HCT116 (cell line): ENCODE measurements at places on chromosomes 6 and 20.

DNA sequence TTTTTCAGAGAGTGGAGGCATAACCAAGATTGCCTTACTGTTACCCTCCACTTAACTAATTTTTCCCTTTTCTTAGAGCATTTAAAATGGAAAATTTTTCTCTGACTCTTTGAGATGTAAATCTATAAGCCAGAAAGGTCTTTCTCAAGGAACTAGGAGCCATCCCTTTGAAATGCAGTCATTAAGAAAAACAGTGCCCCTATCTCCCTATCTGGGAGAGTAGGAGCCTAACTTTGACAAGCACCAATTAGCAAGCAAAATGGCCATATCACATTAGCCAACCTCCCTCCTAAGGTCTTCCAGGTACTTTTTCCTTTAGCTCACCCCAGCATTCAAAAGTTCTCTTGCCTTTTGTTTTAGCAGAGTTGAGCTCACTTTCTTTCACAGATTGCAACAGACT, 570.5 kb downstream of the EPHA7 start:
- DNase-seq = no peak

DNA sequence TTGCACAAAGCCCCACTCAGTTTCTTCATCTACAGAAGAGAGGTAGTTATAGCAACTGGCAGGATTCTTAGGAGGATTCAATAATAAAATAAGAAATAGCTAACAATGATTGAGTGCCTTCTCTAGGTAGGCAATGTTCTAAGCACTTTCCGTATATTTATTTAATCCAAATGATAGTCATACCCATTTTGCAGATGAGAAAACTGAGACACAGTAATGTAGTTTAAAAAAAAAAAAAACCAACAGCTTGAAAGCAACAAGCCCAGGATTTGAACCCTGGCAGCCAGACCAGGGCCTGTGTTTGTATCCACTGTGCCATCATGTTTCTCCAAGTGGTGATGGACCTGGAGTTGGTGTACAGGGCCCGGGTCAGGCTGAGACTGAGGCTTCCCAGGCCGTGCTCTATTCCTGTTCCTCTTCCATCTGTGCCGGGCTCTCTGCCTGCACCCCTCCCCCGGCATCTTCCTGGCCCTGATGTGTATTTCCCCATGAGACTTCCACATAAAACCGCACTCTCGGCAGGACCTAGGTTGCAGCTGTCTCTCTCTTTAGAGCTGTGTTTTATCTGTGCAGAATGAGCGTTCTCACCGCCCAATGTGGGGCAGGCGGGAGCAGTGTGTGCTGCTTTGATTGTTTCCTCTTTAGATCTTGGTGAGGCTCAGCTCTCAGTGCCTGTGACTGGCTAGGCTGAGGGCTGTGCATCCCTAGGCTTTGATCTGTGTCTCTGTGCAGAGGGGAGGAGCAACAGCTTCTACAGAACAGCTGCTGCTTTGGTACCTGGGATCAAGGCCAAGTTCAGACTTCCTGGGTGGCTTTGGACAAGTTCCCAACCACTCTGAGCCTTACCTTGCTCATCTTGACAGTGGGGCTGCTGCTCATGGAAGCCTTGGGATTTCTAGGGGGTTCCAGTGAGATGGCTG, 49.5 kb downstream of the TOX2 start:
- DNase-seq = no peak

- peak; percentile 100 for DNase-seq
Observed at GRCh38 chr6:27838058-27838944, 73.9 kb downstream of the OR2B2 start.

DNA sequence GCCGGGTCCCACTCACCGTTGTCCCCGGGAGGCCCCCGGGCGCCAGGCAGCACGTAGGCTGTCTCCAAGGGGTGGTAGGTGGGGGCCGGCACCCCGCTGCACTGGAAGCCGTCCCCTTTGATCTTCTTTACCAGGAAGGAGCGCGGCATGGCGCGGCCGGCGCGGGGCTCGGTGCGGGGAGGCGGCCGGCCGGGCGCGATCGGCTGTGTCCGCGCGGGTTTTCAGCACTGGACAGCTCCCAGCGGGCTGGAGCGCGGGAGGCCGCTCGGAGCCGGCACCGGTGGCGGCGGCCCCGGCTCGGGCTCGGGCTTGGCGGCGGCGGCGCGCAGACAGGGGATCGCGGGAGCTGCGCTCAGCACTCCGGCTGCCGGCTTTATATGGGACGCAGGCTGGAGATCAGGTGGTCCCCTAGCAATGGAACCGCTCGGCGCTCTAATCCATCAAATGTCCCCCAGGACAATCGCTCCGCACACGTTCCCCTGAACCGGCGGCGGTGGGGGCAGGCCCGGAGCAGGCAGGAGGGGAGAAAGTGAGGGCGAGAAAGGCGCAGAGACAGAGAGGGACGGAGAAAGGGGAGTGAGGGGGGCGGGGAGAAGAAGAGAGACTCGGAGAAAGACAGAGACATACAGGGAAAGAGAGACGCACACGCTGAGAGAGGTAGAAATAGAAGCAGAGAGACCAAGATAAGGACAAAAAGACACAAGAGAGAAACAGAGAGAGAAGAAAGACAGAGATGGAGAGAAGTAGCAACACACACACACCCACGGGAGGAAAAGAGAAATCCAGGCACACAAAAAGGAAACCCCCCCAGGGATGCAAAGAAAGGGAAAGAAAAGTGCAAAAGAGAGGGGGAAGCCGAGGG, at the start of gene SCRT2:
Gene SCRT2, minus strand, starts transcription at position 350 of the 862 bp plus-strand sequence. Its CDS starts 201 bp downstream, at position 149.
- DNase-seq = no peak

DNA sequence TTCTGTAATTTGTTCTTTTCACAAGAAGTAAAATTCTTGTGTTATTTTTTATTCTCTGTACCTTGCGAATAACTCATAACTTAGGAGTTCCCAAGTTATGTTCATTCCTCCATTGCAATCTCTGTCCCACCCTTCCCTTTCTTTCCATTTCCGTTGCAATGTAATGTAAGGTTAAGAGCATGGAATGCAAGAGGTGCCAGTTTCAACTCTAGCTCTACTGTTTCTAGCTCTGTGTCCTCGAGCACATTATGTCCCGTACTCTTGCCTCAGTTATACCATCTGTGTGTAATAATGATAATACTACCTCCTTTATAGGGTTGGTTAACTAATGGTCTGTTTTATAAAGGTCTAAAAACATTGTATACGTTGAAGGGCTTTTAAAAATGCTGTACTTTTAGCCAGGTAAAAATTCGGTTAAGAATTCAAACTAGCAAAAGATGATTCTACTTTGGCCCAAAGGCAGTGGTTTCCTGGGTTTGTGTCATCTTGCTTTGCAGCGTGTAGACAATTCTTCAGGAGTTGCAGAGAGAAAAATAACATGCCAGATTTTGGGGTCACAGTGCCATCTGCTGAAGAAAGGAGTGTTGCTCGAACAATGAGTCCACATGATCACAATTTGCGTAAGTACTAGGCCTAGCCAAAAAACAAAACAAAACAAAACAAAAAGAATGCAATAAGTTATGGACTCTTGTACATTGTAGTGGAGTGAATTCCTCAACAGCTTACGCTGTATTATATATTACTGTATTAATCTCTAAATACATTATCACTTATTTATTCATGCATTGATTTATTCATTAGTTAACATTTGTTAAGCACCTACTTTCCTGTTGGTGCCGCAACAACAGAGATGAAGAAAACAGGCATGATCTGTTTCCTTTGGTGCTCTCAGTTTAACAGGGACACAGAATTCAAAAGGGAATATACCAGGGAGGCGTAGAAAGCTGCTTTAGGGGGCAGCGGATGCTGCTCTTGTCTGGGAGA, 10.0 kb upstream of the PFDN4 start:
- no peak for DNase-seq

DNA sequence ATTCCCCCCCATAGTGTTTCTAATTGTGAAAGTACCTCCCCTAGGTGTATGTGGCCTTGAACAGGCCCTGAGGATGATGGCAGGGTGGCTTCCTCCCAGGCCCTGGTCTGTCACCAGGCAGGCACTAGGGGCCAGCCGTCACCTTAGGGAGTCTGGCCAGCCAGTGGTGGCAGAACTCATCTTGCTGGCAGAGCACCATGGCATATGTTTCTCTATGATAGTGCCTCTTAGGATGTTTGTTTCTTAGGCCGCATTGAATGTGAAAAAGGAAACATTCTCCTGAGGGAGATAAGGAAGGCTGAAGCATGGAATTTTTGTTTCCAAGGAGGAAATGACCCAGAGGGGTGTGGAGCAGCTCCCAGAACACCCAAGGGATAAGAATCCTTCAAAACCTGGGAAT, 45.2 kb upstream of the KLHL31 start:
- no peak for DNase-seq

DNA sequence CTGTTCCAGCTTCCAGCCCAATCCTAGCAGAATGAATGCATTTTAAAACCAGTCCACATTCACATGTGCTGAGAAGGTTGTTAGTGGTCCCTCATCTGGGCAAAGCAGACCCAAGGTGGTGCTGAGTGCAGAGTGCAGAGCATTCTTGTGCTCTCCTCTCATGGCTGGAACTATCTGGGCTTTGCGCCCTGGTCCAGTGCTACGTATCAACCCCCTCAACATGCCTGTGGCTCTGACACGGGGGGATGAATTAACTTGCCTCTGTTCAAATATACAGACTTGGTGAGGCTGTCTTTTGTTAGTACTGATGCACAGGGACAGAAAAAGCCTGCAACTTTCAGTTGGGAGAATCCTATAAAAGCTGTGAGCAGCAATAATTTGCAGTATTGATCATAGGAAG, 42.5 kb downstream of the PANK2 start:
- DNase-seq = no peak

- no peak for DNase-seq
Observed at GRCh38 chr20:62831854-62832211, 15.0 kb downstream of the COL9A3 start.

GRCh38 chr6:161721511-161721910, 447.6 kb upstream of the AGPAT4 start:
- no peak for DNase-seq

GRCh38 chr6:20464041-20464440, 62.4 kb downstream of the E2F3 start:
- no peak for DNase-seq

DNA sequence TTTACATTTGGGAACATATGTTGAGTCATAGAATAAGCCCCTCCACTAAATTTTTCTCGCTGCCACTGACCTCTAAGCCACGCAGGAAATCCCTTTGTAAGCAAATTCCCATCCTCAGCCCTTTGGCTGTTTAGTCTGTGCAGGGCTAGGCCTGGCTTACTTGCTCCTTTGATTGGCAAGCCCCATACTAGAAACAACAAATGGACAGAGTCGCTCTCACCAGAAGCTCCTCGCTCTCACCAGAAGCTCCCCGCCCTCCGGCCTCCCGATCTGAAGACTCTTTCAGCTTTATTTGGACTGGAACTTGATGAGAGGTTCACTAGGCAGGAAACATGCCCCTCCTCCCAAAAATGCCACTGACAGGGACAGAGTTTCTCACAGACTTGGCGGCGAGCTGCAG, 149.2 kb upstream of the EXOC2 start:
- no peak for DNase-seq

DNA sequence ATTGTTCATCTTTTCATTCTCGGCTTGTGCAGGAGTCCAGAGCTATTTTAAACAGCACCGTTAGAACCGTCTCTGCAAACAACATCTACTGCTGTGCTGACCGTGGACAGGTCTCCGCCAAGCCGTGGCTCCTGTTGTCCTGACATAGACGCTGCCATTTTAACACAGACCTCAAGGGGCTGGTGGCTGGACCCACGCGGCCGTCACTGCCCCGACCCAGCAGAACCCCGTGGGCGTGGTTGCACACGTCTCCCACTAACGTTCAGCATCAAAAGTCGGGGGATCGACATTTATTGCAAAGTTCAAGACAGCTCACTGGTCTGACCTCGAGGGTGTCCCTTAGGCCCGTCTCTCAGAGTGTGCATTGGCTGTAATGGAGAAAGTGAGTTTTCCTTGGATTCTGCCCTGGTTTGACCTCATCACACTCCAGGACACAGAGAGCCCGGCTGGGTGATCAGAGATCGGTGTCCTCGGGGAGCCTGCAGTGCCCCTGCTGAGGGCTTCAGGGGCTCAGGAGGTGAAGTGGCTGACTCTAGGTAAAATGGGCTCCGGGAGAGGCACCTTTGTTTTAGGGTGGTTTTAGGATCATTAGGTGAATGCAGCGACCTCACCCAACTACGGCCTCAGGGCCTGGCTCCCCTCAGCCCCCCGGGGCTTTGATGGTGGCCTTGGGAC, 363.2 kb downstream of the THBS2 start:
- DNase-seq = no peak

DNA sequence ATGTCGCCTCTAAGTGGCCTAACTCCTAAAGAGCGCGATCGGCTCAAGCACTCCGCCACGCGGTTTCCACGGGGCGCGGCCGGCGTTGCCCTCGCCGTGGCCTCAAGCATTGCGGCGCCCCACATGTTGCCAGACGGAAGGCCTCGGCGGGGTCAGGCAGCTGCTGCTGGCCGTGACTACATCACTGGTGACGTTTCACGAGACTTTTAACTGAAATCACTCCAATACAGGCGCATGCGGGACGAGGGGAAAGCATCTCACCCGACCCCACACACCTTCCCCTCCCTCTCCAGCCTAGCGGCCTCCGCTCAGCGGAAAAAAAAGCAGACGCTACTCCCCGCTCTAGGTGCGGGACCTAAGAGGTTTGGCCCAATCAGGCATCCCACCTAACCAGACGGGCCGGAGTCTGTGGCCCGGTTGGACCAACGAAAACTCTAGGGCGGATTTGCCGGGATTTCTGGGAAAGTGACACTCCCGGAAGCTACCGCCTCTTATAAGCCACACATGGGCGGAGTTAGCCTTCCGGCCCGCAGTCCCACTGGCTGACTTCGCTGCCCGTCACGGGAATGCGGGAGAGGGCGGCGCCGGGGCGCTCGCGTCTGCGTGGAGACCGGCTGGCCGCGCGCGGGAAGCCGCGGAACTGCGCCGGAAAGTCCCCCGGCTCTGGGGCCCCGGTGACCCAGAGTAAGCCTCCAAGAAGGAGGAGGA, at the start of gene NXT1:
Gene NXT1, plus strand, starts transcription at position 596 of the 708 bp plus-strand sequence. CDS start 3,251 bp downstream, outside the sequence.
- peak; percentile 98 for DNase-seq

GRCh38 chr6:30703011-30703410, 12.2 kb upstream of the NRM start:
- no peak for DNase-seq

- DNase-seq = no peak
Observed at GRCh38 chr20:59221707-59222252, 58.2 kb downstream of the ZNF831 start.

DNA sequence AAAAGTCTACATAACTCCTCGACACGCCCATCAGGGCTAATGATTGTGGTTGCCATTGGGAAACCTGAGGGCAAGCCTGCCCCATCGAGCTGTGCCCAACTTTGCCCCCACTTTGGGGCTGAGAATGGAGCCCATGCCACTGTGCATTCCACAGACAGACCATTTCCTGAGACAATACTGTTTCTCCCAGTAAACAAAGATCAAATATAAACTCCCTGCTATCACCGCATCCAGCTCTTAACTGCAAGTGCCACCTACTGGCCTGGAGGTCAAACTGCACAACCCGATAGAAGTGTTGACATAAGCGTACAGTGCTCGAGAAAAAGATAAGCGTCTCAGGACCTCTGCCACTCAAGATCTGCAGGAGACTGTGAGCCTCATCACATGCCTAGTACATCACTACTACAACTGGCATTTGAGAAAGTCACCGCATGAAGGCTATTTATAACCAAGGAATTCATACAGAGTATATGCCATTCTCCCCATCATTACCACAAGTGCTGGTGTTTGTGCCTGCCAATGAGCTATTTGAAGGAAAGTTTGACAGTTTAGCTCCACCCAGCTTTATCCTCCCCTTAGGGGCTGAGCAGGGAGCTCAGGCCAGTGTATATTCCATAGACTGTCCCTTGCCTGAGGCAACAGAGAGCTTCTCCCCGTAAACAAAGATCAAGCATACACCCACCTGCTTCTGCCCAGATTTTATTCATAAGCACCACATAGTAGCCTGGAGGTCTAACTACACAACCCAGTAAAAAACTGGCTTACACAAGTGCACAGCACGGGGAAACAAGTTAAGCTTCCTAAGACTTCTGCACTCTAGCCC, 4.5 kb upstream of the DEFB126 start:
- DNase-seq = peak; percentile 15
